ENCODE measurements at places on chromosomes 3 and 15.
A peak's percentile ranks its signal among the peaks of the same experiment; 100 is the strongest.

- no peak for DNase-seq
Measured at GRCh38 chr3:193844472-193844871, 251.5 kb downstream of the OPA1 start.

GRCh38 chr3:40580494-40581091, 55.8 kb downstream of the ZNF621 start:
- DNase-seq: peak; percentile 74

- DNase-seq: no peak
Measured at GRCh38 chr3:189071446-189071845, 100.3 kb upstream of the TPRG1 start.

GRCh38 chr3:62795978-62796657, 79.1 kb downstream of the CADPS start:
- DNase-seq: no peak

- DNase-seq: no peak
Measured at GRCh38 chr3:45932112-45932511, 11.2 kb upstream of the CXCR6 start.

Data from astrocyte of the spinal cord (primary cell).